ENCODE measurements at places on chromosomes 3 and 15.

GRCh38 chr15:86063356-86064095 lies 16.1 kb upstream of the AGBL1 start:
- DNase-seq: no peak

- DNase-seq: no peak
Observed at GRCh38 chr15:27545494-27546255, 553.4 kb downstream of the OCA2 start.

DNA sequence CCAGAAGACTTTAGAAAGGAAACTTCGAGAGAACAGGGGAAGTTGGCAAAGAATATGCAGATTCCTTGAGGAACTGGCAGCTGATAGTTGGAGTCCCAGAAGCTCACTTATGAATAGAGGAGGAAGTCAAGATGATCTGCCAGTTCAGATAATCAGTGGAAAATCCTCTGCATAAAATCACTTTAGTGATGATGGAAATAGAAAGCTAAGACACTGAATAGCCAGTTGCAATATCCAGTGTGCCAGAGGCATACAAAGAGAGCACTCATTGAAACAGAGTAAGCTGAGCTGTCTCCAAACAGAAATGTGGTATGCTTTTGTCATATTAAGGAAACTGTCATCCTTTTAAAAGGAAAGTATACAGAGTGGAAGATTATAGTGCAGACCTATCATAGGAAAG lies 1207.6 kb downstream of the OTOL1 start:
- no peak for DNase-seq

- peak; percentile 51 for DNase-seq
Observed at GRCh38 chr15:68930268-68931022, at the start of gene SPESP1. SPESP1 (plus strand) TSS chr15:68930525; CDS start chr15:68930654, 129 bp downstream.

DNA sequence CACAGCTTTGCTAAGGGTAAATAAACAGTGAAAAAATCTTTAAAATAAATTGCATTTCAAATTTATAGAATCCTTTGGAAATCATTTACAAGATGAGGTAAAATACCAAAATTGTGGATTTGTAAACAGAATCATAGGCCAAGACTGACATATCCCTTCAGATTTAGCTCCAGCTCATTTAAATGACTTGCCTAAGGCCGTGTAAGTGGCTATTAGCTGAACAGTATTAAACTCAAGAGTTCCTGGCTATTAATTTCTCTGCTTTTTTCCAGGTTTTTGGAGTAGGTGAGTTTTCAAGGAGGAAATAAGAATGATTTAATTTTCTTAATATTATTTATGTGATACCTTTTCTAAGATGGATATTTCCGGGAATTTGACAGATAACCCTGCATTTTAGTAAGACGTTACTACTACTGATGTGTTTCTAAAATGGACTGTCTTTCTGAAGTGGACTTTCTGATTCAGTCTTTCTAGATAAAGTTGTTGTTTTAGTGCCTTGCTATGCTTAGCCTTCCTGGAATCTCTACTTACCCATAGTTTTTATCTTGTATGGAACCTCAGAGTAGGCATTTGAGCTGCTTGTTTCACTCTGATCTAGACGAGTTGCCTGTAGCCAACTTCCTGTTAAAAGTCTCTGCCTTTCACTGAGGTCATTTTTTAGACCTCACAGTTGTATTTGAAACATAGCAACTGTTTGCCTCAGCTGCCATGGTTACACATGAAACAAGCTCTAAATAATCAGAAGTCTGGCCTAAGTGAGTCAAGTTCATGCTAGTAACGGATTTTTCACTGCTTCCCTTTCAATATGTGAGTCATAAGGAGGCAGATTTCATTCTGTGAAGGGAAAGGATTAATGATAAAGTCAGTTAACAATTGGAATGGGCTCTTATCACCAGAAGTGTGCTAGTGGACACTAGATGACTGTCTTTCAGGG lies 127.0 kb downstream of the KLHL25 start:
- DNase-seq: no peak

Measured in NCI-H2227 treated with DMSO at 0.1 percent for 48 hours (cell line).